ENCODE measurements at places on chromosomes 16 and 17.
A peak's percentile ranks its signal among the peaks of the same experiment; 100 is the strongest.

DNA sequence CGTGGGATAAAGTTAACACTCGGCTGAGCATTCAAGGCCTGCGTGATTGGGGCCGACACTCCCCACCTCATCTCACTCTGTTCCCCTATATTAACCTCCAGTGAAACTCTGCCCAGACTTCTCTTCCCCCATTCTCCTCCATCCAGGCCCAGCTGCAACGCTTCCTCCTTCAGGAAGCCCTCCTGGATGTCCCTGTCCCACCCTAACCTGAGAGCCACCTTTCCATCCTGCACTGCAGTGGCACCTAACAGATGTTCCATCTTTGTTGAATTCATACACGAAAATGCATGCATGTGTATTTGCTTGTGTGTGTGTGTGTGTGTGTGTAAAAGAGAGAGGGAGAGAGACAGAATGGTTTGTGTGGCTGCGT is 32.6 kb upstream of the SBK1 start:
- DNase-seq = no peak

GRCh38 chr16:88691924-88692560 is 5.7 kb upstream of the SNAI3 start:
- no peak for DNase-seq

DNA sequence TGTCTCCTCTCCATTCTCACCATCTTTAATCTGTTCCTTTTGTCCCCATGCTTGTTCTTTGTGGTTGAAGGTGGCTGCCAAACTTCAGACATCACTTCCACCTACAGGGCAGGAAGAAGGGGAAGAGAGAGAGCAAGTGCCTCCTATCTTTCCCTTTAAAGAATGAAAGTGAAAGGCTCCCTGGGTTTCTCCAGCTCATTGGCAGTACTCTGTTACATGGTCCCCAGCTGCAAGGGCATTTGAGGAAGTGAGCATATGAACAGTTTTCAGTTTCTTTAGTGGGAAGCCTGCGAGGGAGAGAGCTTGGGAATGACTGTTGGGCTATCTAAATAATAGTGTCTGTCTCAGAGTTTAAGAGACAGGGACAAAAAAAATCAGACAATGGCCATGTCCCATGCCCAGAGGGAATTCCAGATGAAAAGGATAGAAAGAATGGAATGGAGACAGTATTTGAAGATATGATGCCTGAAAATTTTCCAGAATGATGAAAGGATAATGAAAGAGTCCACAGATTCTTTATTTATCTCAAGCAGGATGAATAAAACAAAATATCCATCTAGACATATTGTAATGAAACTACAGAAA is 159.9 kb downstream of the LGALS9B start:
- no peak for DNase-seq

DNA sequence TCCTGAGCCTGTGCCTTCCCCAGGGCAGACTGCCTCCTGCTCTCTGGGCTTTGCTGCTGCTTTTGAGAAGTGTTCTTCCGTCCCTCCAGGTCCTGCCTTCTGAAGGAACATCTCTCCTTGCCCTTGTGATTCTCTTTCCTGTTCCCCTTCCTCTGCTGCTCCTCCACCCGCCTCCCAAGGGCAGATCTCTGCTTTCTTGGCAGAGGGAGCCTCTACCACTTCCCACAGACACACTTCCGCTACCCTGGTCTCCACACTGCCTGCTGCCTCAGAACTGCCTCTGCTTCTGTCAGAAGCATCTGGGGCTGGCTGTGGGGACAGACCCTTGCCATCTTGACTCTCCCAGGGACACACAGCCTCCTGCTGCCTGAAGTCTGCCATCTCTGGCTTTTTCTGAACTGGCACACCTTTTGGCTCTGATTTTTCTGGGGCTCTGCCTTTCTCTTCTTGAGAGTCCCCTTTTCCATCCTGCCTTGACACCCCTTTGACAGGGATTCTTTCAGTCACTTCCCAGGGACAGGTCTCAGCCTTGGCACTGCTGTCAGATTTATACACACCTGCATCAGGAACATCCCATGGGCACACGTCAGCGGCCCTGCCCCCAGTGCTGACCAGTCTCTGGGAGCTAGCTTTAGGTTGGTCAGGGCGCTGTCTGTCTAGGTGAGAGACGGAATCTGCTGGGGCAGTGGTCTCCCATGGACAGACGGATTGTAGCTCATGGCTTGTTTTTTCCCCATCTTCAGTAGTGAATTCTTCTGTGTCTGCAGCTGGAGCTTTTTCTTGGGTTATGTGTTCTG is 16.6 kb downstream of the GPR179 start:
- DNase-seq = no peak

- peak; percentile 86 for DNase-seq
Observed at GRCh38 chr17:3965118-3965800, 1.0 kb upstream of the ATP2A3 start.

- DNase-seq = no peak
Observed at GRCh38 chr16:78196502-78196901, 97.0 kb downstream of the WWOX start.

DNA sequence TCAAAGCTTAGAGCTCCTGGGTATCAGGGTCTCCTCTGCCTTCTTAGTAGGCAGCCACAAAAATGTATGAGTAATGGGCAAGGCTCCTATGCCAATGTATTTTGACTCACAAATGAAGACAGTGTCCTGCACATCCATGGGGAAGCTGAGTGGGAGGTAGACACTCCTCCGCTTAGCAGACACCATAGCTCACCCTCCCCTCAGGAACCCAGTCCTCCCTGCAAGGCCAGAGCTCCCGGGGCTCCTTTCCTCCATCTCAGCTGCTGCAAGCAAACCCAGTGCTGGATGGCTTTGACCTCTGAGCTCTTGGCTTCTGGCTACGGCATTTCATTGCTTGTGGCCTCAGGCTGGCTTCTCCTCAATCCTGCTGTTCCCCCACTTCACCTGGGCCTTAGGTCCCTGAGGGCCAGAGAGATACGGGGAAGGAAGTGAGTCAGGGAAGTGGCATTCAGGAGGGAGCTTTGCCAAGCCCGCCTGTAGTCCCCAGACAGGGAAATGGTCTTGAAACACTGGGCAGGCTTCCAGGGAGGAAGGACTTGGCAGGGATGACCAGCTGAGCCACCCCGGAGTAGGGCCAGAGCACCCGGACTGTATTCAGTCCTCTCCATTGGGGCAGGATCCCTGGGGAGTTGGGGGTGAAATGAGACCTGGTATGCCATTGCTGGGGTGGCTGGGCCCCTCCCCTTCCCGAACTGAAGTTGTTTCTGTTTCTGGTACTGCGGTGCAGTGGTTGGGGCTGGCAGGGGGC is 4.5 kb downstream of the ABCC3 start:
- DNase-seq = no peak

- no peak for DNase-seq
Observed at GRCh38 chr17:66829883-66830282, 5.0 kb upstream of the CACNG5 start.

GRCh38 chr17:79811011-79811867 is 14.4 kb upstream of the CBX8 start:
- peak; percentile 67 for DNase-seq

GRCh38 chr17:6623941-6624340 is 16.6 kb downstream of the KIAA0753 start:
- DNase-seq = no peak

GRCh38 chr17:18246880-18247612 is 11.5 kb downstream of the FLII start:
- DNase-seq = no peak

DNA sequence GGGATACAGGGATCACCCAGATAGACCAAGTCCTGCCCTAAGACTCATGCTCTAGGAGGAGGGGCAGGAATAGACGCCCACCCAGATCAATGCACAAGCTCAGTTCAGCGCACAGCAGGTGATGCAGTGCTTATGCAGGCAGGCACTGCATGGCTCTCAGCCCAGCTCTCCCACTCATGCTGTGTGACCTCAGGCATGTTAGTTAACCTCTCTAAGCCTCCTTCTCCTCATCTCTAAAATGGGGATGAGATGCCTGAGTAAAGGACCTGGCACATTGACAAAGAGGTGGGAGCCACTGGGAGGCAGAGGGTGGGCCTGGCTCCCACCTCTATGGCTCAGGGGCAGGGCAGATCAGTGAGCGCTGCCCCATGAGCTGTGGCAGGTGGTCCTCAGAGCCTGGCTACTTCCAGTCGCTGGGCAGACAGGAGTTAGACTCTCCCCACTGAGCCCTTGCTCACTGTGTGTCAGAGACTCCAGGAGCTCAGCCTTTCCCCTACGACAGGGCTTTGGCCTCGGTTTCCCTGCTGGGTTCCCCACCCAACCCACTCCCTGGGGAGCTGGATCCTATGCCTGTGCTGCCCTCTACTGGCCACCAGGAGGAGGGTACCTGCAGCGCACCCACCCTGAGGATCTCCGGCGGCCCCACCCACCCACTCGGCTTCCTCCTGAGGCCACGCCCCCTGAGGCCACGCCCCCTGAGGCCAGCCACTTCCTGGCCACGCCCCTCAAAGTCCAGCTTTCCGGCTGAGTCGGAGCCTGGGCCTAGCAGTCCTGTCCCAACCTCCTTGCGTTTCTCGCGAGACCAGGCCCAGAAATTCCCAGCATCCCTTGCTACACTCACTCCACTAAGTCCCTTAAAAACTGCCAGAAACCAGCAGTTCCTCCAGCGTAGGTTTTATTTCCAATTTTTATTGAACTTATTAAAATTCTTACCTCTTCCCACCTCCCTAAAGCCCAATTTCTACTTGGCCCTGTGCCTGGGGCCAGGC is 196.1 kb downstream of the GSG1L start:
- peak; percentile 82 for DNase-seq

DNA sequence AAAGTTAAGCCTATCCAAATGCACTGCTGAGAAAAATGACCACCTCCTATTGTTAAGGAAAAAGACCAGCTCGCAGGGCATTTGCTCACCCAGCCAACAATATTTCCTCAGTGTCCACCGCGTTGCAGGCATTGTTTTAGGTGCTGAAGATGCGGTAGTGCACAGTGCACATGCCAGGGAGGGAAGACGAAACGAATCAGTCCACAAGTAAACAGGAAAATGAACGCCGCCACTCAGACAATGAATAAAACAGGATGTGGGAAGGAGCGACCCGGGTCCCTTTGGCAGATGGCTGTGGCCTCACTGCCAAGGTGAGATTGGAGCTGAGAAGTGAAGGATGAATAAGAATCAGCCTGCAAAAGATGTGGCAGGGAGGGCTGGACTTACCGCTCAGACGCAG is 249.2 kb downstream of the FOXL1 start:
- no peak for DNase-seq
